Stromal cell of bone marrow (primary cell): ENCODE measurements at places on chromosomes 4 and X.

DNA sequence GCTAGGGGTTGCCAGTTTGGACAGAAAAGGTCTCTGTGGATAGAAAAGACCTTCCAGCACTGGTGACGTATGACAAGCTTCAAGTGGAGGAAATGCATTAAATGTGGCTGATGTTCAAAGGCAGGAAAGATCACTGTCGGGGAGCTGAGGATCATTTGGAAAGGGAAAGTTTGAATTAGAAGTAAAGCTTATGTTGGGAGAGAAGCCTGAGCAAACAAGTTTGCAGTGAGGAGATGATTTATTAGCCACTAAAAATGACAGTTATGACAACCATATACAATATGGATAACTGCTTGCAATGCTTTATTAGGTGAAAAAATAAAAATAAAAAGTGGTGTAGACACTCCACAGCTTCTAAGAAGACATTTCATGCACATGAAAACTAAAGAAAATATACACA, 135.3 kb upstream of the HS3ST1 start:
- no peak for DNase-seq

DNA sequence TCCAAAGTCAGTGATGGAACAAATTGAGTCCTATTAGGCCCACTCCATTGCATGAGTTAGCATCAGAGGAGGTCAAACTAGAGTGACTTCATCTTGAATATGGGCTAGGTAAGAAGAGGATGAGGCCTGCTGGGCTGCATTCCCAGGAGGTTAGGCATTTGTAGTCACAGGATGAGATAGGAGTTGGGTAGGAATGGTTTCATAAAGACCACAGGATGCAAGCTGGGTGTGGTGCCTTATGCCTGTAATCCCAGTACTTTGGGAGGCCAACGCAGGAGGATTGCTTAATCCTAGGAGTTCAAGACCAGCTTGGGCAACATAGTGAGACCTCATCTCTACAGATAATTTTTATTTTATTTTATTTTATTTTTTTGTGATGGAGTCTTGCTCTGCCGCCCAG, 26.8 kb downstream of the PDGFRA start:
- DNase-seq: no peak

- no peak for DNase-seq
Observed at GRCh38 chrX:141341743-141342142, 99.4 kb upstream of the SPANXC start.

GRCh38 chr4:119209077-119209476, 3.4 kb upstream of the USP53 start:
- peak; percentile 96 for DNase-seq

GRCh38 chr4:2482693-2483092, 13.8 kb downstream of the RNF4 start:
- DNase-seq: no peak

- DNase-seq: no peak
Observed at GRCh38 chr4:187128222-187128621, 404.6 kb upstream of the FAT1 start.

- DNase-seq: peak; percentile 38
Observed at GRCh38 chr4:145736241-145736831, 56.4 kb downstream of the C4orf51 start.

- DNase-seq: no peak
Observed at GRCh38 chr4:173171098-173171497, 2.5 kb downstream of the GALNT7 start.

DNA sequence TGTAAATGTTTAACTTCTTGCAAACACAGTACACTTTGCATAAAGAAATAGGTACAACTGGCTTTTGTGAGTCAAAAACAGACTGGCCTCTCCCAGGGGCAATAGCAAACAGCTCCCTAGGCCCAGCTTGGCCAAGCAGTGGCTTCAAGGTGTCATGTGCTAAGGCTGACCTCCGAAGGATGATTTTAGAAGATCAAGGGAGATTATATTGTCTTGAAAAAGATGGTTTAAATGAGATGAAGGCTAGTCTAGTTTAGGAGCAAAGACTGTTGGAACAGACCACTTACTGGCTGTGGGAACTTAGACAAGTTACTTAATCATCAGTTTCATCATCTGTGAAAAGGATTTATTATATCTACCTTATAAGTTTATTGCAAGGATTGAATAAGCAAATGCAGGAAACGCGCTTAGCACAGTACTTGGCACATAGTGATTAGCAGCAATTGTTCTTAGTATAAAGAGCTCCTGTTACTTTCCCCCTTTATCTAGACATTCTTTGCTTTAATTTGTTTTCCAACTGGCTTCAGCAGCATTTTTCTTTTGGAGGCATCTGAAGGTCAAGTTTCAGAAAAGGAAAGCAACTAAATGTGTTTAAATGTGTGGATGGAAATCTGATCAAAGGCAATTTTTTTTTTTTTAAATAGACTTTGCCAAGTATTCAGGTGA, 17.2 kb downstream of the ANXA3 start:
- DNase-seq: no peak

DNA sequence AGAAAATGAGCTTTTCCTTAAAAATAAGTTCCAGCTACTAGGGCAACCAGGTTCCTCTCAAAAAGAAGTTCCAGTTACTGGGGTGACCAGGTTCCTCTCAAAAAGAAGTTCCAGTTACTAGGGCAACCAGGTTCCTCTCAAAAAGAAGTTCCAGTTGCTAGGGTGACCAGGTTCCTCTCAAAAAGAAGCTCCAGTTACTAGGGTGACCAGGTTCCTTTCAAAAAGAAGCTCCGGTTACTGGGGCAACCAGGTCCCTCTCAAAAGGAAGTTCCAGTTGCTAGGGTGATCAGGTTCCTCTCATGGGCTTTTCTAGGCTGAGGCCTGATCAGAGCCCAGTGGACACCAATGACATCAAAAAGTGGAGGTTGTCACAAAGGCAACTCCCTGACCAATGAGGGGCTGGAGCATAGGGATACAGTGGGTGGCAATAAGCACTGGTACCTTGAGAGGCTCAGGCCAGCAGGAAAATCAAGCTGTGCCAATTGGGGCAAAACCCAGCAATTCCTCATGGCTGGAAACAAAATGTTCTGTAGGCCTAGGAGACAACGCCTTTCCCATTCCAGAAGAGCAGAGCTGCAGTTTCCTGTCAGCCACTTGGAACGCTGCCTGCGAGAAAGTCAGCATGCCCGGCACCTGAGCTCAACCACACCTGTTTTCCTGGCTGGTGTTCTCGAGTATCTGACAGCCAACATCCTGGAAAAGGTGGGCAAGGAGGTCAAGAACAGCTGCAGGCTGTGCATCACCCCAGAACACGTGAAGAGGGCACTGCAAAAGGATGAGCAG, 12.3 kb upstream of the SYTL5 start:
- DNase-seq: no peak
